ENCODE measurements at places on chromosomes 3 and 15.

DNA sequence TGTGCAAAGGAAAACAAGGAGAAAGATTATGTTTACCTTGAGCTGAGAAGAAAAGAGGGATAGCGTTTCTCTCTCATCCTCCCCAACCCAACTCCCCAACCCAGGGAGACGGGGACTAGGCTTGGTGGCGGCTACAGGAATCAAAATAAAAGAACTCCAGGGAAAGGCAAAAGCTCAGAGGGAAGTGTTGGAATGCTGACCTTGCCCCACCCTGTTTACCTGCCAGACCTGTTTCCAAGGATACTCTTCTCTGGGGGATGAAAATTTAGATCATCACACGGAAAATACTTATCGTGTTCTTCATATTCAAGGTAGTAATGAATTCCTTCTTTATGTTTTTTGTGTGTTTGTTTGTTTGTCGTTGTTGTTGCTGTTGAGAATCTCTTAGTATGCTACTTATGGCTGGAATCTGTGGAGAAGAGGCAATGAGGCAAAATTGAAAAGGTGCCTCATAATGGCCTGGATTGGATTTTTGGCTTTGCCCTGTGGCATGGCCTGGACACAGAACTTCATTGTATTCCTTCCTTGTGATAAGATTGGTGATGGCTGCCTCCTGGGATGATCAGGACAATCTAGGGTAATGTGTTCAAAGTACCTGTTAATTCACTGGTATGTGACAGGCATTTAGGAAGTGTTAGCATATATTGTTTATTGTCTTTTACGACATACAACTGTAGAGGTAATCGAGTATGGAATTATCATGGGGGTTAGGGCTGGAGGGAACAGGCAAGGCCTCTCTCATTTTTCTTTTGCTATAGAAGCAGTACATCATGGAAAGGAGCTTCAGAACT, 11.1 kb upstream of the TPRG1 start:
- no peaks in the 10 kb centered on the region for H3K27me3 ChIP-seq
- H3K36me3 ChIP-seq, result no peaks in the 10 kb centered on the region
- no peak for DNase-seq
- peak overlapping the region; percentile 81 for H3K27ac ChIP-seq

GRCh38 chr3:64143409-64144130, 81.7 kb downstream of the PRICKLE2 start:
- H3K4me3 ChIP-seq, result peak overlapping the region; percentile 7
- peak overlapping the region; percentile 84 for H3K27ac ChIP-seq
- H3K4me1 ChIP-seq, result peaks cover 11% of the 10 kb centered on the region
- peaks cover 12% of the 10 kb centered on the region for H3K27me3 ChIP-seq

- H3K36me3 ChIP-seq, result peaks cover 4% of the 10 kb centered on the region
- no peak for DNase-seq
- no peak overlapping the region for H3K4me3 ChIP-seq
- H3K27me3 ChIP-seq, result no peaks in the 10 kb centered on the region
Measured at GRCh38 chr3:24310887-24311286, 183.8 kb downstream of the THRB start.

GRCh38 chr3:197017003-197017402, 12.6 kb downstream of the MELTF start:
- no peak overlapping the region for H3K27ac ChIP-seq
- H3K4me1 ChIP-seq, result peaks cover 7% of the 10 kb centered on the region
- peaks cover 16% of the 10 kb centered on the region for H3K27me3 ChIP-seq

DNA sequence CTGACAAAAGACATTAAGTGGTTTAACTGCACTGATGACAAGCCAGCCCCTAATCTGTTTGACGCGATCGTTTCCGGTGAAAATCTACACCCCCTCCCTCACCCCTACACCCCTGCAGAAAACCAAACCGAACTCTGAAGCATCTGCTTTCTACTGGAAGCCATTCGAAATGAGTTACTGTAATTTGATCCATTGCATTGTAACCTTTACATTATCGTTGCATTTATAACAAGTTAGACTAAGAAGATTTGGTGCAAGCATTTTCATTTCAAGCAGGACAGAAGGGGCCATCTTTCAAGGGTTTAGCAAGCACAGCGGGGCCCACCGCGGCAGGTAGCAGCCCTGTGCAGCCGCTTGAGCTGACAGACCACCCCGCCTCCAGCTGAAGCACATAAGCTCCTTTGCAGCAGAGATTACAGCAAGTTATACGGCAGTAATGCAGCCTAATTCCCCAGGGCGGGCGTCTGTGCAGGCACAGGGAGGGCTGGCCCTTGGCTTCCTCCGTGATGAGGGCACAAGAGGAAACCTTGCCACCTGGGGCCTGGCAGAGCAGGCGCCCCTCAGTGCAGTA, 79.3 kb downstream of the CHSY1 start:
- peak overlapping the region; percentile 31 for H3K27ac ChIP-seq
- H3K27me3 ChIP-seq, result no peaks in the 10 kb centered on the region
- no peak for DNase-seq
- H3K4me3 ChIP-seq, result peak overlapping the region; percentile 59

- peaks cover 8% of the 10 kb centered on the region for H3K4me1 ChIP-seq
- no peak overlapping the region for H3K4me3 ChIP-seq
- peaks cover 15% of the 10 kb centered on the region for H3K27me3 ChIP-seq
Measured at GRCh38 chr3:190326930-190327329, 4.7 kb upstream of the CLDN1 start.

- no peaks in the 10 kb centered on the region for H3K36me3 ChIP-seq
- H3K27ac ChIP-seq, result peak within 1 kb of the TSS; percentile 75
- peaks cover 18% of the 10 kb centered on the region for H3K27me3 ChIP-seq
- DNase-seq, result no peak
- no peaks in the 10 kb centered on the region for H3K4me1 ChIP-seq
Measured at GRCh38 chr15:75346796-75347221, at the start of gene NEIL1. NEIL1 (plus strand) TSS chr15:75347039; CDS start chr15:75348906, 1,867 bp downstream.

DNA sequence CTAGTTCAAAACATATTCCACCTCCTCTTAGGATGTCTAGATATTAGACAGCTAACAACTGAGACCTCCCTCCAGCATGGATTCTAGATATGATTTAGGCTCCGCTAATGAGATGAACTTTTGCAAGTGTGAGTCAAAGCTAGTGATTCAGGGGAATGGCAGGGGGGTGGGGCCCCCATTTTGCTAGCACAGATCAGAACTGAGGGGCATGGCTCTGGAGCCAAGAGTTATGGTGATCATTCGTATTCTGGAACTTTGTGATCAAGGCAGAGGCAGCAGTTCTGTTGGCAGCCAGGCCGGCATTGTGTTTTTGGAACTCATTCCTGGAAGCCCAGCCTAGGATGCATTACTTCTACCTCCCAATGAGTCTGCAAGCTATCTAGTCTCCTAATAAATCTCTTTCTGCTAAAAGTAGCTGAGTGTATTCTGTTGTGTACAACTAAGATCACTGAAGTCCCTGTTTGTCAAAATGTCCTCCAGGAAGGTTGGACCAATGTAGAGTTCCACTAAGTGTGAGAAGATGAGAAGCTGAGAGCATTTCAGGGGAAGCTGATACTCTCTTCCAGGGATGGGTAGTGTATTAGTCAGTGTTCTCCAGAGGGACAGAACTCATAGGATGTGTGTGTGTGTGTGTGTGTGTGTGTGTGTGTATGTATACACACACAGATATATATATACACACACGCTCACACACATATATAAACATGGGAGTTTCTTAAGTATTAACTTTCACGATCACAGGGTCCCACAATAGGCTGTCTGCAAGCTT, 312.7 kb downstream of the TLE3 start:
- H3K27me3 ChIP-seq, result peaks cover 23% of the 10 kb centered on the region
- no peak overlapping the region for H3K27ac ChIP-seq
- no peak overlapping the region for H3K4me3 ChIP-seq
- DNase-seq, result no peak
- peaks cover 6% of the 10 kb centered on the region for H3K4me1 ChIP-seq
- no peaks in the 10 kb centered on the region for H3K36me3 ChIP-seq

DNA sequence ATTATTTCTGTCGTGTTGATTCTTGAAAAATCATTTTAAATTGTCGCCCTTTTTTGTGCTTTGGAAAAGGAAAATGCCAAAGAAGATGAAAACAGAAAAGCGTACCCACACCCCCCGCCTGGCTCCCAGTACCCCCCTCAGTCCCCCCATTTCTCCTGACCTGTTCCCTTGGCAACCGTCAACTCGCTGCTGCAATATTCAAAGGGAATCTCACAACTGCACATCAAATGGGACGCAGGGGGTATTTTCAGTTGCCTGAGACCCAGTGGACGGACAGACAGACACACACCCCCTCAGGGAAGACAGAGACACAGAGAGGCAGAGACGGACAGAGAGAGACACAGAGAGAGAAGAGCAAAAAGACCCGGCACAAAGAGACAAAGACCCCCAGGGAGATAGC, 83.5 kb upstream of the PRR20G start:
- H3K27ac ChIP-seq, result no peak overlapping the region
- H3K4me1 ChIP-seq, result peaks cover 4% of the 10 kb centered on the region
- no peak overlapping the region for H3K4me3 ChIP-seq
- DNase-seq, result no peak
- H3K27me3 ChIP-seq, result peaks cover 48% of the 10 kb centered on the region

GRCh38 chr3:62131620-62132019, 241.7 kb downstream of the FEZF2 start:
- H3K36me3 ChIP-seq, result peaks cover 18% of the 10 kb centered on the region
- no peak for DNase-seq
- no peaks in the 10 kb centered on the region for H3K27me3 ChIP-seq
- peaks cover 45% of the 10 kb centered on the region for H3K4me1 ChIP-seq

GRCh38 chr3:65713016-65713415, 325.7 kb downstream of the MAGI1 start:
- H3K27ac ChIP-seq, result no peak overlapping the region
- H3K36me3 ChIP-seq, result peaks cover 9% of the 10 kb centered on the region
- H3K27me3 ChIP-seq, result no peaks in the 10 kb centered on the region
- no peak for DNase-seq
- no peak overlapping the region for H3K4me3 ChIP-seq

- H3K27ac ChIP-seq, result no peak overlapping the region
- no peaks in the 10 kb centered on the region for H3K27me3 ChIP-seq
- peaks cover 7% of the 10 kb centered on the region for H3K4me1 ChIP-seq
- no peak overlapping the region for H3K4me3 ChIP-seq
- H3K36me3 ChIP-seq, result no peaks in the 10 kb centered on the region
- DNase-seq, result no peak
Measured at GRCh38 chr15:85805420-85805819, 10.7 kb upstream of the KLHL25 start.

DNA sequence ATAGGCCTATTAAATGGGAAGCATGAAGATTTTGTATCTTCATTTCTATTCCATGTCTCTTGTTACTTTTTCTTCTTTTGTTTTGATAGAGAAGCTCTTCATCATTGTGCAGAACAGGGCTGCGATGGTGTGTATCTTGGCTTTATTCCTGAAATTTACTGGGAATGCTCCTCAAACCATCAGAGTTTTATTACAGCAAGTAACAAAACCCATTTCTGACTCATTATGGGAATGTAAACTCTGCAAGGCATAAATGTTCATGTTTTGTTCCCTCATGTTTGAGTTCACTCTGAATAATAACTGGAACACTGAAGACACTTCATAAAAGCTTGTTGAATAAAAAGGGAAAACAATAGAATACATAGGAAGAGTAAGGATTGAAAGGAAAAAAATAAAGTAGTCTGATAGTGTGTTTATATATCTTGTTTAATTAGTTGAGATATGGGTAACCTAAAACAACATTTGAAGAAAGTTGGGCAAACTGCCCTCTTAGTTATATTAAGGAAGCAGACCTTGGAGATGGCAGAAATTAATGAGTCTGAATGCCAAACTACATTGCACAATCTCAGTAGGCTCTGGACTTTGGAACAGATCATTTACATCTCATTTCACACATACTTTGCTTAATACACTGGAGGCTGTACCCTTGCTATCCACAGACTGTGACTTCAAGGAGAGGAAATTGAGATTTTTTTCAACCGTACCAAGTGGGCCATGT, 521.5 kb downstream of the GRM7 start:
- H3K27me3 ChIP-seq, result no peaks in the 10 kb centered on the region
- H3K27ac ChIP-seq, result no peak overlapping the region
- H3K36me3 ChIP-seq, result no peaks in the 10 kb centered on the region
- no peak for DNase-seq
- H3K4me3 ChIP-seq, result no peak overlapping the region

- DNase-seq, result no peak
- peaks cover 55% of the 10 kb centered on the region for H3K36me3 ChIP-seq
- no peak overlapping the region for H3K27ac ChIP-seq
- no peak overlapping the region for H3K4me3 ChIP-seq
- no peaks in the 10 kb centered on the region for H3K27me3 ChIP-seq
Measured at GRCh38 chr3:196789885-196790359, 50.3 kb downstream of the PAK2 start.

DNA sequence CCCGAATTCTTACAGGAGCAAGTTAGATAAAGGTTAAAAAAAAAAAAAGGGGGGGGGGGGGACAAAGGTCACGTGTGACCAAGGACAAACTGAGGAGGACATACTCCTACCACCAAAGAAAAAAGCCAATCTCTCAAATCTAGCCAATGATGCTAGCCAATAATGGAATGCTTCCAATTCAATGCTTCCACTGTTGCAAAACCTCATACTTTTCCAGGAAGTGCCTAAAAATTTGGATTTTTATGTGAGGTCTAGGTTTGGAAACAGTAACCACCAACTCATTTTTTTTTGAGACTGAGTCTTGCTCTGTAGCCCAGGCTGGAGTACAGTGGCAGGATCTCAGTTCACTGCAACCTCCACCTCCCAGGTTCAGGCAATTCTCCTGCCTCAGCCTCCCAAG, 11.4 kb downstream of the MSL2 start:
- H3K27me3 ChIP-seq, result no peaks in the 10 kb centered on the region
- no peak for DNase-seq
- H3K36me3 ChIP-seq, result peaks cover 5% of the 10 kb centered on the region
- no peak overlapping the region for H3K4me3 ChIP-seq
- no peak overlapping the region for H3K27ac ChIP-seq
- peaks cover 30% of the 10 kb centered on the region for H3K4me1 ChIP-seq

DNA sequence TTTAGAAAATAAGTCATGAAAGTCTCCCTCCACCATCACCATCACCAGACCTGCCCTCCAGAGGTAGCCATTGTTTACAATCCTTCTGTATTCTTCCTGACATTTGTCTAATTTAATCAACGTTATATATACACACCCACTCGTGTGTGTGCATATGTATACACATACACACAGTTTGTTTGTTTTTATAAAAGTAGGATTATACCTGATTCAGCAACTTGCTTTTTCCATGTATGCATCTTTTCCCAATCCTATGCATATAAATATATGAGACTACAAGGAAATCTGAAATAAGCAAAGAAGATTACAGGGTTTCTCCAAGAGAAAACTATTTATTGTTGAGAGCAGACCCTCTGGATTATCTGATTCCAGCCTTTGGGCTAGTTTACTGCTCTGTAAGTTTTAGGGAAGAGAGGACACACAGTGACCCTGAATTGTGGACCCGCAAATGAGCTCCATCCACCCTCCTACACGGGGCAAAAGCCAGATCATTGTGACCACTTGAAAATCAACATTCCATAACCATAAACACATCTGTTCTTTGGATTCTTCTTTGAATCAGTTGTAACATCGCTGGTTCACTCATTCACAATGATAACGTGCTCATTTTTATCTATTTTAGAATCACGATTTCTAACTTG, 104.3 kb downstream of the CPN2 start:
- DNase-seq, result no peak
- no peak overlapping the region for H3K27ac ChIP-seq
- H3K4me3 ChIP-seq, result peak overlapping the region; percentile 21
- H3K27me3 ChIP-seq, result no peaks in the 10 kb centered on the region

GRCh38 chr3:2495746-2496145, 397.1 kb downstream of the CNTN4 start:
- H3K27me3 ChIP-seq, result no peaks in the 10 kb centered on the region
- H3K4me3 ChIP-seq, result no peak overlapping the region
- H3K4me1 ChIP-seq, result no peaks in the 10 kb centered on the region
- no peak for DNase-seq
- H3K27ac ChIP-seq, result no peak overlapping the region

All from type B pancreatic cell (in vitro differentiated cells).